ENCODE measurements at places on chromosomes 2 and 18.

GRCh38 chr18:22197668-22198067 lies 28.3 kb downstream of the GATA6 start:
- DNase-seq, result no peak

DNA sequence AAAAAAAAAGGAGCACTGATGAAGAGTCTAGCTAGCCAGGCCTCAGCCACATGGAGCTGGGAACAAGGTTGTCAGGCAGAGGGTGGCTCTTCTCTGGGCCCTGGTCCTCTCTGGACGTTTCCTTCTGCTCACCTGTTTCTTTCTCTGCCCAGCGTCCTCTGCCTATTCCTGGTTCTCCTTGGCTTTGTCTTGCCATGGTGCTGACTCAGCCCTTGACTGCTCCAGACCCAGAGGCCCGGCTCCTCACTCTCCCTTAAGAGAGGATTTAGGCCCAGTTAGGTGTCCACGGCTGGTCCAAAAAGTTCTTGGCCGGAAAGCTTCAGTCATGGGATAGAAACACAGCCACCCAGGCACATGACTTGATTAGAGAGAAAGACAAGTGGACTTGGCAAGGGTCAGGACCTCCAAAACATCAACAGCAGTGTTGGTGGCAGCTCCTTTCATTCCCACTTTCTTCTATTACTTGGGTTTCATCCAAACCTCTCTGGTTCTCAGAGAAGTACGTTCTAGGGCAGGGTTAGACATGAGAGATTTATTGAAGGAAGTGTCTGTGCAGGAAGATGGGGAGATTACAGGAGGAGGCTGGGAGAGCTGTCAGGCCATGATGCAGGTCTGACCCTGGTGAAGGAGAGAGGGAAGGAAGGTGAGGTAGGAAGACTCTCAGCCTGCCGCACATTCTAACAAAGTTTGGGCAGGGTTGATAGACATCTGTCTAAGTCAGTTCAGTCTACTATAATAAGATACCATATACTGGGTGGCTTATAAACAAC lies 14.5 kb upstream of the ATG16L1 start:
- no peak for DNase-seq

DNA sequence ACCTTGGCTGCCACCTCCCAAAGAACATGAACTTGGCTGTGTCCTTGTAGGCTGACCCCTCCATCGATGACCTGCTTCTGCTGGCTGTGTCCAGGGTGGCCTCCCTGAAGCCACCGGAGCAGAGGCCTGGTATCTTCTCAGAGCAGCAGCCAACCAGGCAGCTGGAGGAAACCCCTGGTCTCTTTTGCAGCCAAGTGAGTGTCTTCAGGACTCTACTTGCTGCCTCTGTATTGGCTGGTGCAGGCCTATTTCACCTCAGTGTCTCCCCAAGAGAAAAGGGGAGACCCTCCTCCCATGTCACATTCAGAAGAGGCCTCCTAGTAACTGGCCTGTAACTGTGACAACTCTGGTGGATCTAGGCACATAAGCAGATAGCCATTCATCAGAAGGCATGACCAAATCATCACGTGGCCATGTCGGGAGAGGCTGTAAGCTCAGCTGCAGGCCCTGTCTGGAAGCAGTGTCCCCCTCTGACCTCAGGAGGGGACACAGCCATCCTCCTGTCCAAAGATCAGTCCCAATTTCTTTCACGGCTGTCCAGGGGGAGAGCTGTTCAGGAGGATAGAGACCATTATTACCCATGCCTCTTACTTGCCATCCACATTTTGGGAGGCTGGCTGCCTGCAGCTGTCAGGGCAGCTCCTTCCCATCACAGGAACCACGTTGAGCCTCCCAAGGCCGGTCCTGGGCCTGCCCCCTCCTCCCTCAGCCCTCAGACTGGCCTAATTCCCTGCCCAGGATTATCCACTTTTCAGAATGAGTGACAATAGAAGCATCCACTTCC lies 20.9 kb upstream of the ROCK2 start:
- no peak for DNase-seq

DNA sequence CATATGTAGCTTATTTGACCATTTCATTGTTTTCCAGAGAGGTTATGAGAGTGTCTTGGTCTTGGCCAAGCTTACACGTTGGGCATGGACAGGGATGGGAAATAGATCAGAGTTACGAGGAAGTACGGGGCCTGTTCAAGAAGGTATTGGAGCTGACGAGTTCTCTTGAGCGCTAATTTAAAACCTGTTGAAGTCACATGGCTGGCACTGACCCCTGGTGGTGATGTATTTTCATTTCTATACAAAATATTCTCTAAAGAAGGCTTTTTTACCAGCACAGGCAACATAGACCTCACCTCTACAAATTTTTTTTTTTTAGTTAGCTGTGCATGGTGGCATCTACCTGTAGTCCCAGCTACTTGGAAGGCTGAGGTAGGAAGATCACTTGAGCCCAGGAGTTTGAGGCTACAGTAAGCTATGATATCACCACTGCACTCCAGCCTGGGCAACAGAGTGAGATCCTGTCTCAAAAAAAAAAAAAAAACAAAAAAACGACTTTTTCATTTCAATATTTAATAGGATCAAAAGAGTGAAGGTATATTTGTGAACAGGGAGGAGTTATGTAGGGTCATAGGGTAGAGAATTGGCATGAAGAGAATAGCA lies 19.6 kb downstream of the UGP2 start:
- peak; percentile 59 for DNase-seq

DNA sequence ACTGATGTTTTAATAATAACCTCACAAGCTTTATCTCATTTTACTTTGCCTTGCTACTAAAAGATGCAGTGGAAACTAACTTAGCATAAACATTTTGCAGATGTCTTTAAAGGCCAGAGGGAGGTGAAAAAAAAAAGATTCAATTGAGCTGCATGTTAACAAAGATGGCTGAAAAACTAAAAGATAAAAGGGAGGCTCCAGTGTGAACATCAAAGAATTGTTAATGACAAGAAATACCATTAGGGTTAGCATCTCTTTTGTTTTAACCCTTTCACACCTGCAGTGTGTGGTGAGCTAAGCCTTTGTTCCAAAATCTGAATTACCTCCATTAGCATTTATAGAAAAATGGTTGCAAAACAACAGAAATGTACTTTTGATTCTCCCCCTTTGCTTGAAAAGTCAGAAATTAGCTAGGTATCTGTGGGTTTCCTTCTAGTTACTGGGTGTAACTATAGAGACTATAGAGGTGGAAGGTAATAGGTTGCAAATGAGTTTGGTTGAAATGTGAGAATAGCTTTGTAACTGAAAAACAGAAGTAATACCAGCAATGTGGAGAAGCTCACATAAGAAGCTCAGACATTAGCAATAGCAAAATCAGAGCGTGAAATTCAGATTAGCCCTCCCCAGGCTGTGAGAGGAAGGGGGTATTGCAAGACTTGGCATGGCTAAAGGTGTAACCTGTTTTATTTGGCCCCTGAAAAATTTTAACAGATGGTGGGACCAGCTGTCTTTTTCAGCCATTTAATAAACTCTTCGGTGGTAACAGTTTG lies 34.8 kb upstream of the SP5 start:
- DNase-seq, result no peak

DNA sequence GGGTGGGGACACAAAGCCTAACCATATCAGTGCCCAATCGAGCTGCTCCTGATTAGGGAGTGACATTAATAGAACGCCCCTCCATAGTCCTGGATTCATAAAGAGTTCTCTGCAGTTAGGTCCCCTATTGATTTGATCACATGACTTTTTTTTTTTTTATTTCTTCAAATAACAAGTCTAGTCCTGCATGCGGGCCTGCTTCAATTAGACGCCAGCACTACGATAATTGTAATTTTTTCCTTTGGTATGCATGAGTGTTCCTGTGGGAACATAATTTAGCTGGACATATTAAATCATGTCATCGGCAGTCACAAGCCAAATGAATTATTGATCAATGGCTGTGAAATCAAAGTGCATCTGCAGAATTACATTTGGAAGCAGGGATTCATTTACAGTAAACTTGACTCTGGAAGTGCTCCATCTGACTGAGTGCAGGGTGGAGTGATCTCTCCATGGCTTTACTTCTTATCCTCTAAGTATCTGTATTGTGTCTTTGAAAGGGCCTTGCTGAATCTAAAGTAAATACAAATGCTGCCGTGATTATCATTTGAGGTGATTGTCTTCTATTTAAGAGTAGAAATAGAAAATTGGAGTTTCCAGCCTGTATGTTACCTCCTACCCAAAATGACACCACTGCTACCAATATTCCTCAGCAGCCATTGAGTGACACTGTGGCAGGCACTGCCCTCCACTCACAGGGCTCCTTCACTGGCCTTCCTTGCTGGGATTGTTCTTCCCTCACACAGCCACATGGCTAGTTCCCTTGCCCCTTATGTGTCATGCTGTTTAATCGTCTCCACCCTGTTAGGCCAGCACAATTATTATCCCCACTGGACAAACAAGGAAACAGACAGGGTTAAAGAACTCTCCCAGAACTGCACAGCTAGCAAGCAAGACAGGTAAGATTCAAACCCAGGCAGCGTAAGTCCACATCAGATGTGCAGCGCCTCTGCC lies 337.4 kb upstream of the ID2 start:
- no peak for DNase-seq

DNA sequence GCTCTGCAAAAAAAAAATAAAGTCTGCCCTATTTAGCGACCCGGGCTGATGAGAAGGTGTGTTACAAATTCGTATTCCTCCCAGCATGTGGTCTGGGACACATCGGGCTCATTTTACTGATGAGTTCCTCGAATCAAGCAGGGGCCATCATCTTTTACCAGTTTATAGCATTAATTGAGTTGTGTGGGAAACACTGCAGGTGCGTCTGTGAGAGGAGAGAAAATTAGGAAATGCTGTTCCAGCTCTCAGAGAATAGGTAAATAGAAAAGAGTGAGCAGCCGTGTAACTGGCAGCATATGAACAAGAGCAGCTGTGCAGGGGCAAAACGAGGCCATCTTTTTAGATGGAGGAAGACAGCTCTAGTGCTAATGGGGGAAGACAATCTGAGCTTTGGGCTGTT lies 216.7 kb downstream of the SETBP1 start:
- DNase-seq, result no peak

- no peak for DNase-seq
These were observed 1.8 kb upstream of the OXER1 start for GRCh38 chr2:42765686-42766085.

- DNase-seq, result no peak
These were observed 179.5 kb downstream of the PHLPP1 start for GRCh38 chr18:62894681-62895390.

DNA sequence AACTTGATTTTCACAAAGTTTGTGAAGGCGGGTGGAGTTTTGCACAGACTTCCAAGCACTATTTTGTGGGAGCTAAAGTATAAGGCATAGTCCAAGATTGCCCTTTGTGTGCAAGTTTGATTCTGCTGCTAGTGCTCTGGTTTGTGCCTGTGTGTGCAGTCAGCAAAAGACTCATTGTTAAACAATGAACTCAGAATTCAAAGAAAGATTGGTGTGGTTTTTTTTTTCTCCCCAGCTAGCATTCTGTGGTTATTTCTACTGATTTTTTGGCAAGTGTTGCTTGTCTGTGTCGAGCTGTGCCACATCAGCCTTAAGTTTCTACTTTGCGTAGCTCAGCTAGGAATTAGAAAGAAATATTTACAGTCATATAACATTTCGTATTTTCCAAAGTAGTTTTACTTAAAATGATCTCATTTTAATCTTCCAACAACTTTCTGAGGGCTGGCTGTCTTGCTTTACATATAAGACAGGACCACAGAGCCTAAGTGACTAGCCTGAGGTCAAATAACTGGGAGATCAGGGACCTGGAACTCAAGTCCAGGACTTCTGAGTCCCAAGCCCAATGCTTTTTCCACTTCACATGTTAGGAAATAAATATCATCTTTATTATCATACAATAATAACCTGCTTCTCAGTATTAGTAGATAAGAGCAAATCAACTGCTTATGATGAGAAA lies 69.8 kb downstream of the BABAM2 start:
- DNase-seq, result no peak

DNA sequence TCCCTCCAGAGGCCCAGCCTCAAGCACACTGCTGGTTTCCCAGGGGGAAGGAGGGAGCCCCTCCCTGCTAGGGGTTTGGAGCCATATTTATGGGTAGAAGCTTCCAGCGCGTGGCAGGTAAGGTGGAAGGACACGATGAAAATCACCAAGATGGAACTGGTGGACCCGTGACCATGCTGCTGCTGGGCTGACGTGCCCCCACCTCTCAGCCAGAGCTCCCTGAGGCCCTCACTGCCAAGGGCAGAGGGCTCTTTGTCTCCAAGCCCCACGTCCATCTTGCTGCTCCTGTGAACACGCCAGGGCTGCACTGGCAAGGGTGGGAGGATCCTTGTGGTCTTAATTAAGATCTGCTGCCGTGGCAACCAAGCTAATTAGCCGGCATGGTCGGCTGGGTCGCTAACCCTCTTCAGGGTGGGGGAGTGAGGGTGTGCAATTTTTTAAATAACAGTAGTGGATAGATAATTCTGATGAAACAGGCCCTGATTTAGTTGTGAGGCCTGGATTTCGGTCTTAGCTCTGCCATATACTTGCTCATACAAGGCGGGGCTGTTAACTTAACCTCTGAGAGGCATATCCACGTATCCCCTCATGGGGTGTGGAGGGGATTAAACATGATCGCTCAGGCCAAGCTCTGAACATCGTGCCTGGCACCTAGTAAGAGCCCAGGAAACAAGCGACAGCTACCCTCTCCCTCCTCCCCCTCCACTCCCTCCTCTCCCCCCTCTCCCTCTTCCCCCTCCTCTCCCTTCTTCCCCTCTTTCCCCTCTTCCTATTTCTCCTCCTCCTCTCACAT lies 232.8 kb downstream of the CELF4 start:
- DNase-seq, result no peak

DNA sequence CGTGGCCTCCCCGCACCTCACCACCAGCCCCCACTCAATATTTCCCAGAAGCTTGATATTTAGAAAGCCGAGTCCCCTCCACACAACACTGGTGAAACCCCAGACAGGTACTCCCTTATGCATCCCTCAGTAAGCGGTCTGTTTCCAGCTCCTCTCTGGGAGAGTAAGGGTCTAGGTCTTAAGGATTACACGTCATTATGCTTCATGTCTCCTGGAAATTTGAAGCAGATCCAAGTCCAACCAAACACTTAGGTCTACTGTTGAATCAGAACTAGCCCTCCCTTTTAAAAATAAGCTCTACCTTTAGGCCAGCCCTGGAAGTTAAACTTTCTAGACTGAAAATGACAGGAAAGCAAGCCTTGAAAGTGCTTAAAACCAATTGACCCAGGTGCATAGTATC lies 1.5 kb upstream of the OST4 start:
- no peak for DNase-seq

- no peak for DNase-seq
These were observed 34.1 kb downstream of the LANCL1 start for GRCh38 chr2:210442457-210442856.

Data from CD4-positive, alpha-beta T cell treated with Interleukin-1 beta for 1 hour (primary cell).